ENCODE measurements at places on chromosomes 6 and 20.
A peak's percentile ranks its signal among the peaks of the same experiment; 100 is the strongest.

- no peak for DNase-seq
These were observed 19.6 kb downstream of the NTSR1 start for GRCh38 chr20:62728028-62728780.

- DNase-seq = no peak
These were observed 224.6 kb upstream of the FOXQ1 start for GRCh38 chr6:1087154-1087843.

- no peak for DNase-seq
These were observed 286.5 kb upstream of the MARCKS start for GRCh38 chr6:113570641-113571040.

- no peak for DNase-seq
These were observed 135.5 kb upstream of the SALL4 start for GRCh38 chr20:51937779-51938178.

DNA sequence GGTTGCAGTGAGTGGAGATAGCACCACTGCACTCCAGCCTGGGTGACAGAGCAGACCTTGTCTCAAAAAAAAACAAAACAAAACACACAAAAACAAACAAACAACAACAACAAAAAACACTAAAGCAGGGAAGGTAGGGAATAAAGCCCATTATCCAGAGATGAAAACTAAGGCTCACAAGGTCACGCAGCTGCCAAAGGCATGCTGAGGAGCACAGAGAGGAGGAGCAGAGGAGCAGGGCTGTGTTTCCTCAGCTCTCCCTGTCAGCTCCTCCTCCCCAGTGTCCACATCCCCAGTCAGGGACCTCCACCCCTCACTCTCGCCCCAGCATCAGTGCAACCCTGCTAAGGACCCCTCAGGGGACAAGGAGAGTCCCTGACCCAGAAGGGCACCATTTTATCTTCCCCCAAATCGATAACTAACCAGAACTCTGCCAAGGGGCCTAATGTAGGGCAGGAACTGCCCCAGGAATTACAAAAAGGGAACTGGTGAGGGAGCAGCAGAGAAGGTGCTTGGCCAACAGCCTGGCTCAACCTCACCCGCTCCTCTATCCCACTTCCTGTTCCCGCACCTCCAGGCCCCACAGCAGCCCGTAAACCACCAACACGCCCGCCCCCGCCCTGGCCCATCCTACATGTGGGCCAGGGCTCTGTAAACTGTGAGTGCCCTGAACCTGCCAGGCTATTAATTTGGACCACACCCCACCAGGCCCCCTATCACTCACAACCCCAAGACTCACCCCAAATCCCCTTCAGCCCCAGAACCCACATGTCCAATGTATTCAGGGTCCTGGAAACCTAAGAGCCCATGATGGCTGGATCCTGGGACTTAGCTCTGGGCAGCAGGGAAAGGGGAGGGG, 9.0 kb downstream of the TEAD3 start:
- no peak for DNase-seq

DNA sequence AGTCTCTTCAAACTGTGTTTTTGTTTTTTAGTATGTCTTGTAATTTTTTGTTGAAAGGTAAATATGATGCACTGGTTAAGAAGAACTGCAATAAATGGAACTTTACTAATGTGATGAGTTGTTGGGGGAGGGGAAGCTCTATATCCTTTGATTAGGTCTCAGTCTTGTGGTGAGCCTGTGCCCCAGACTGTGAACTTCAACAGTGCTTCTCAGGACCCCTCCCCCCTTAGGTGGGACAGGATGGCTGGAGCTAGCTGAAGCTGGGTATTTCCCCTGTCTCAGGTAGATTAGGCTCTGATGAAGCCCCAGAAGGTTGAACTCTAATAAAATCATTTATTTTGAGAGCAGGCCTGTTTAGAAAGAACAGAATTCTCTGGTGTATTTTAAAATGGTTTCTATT, 31.4 kb upstream of the TASP1 start:
- DNase-seq = no peak

DNA sequence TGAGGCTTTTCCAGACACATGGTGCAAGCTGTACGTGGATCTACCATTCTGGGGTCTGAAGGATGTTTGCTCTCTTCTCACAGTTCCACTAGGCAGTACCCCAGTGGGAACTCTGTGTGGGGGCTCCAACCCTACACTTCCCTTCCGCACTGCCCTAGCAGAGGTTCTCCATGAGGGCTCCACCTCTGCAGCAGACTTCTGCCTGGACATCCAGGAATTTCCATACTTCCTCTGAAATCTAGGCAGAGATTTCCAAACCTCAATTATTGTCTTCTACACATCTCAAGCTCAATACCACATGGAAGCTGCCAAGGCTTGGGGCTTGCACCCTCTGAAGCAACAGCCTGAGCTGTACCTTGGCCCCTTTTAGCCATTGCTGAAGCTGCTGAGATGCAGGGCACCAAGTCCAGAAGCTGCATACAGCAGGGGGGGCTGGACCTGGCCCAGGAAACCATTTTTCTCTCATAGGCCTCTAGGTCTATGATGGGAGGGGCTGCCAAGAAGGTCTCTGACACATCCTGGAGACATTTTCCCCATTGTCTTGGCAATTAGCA, 11.6 kb downstream of the PDSS2 start:
- no peak for DNase-seq

DNA sequence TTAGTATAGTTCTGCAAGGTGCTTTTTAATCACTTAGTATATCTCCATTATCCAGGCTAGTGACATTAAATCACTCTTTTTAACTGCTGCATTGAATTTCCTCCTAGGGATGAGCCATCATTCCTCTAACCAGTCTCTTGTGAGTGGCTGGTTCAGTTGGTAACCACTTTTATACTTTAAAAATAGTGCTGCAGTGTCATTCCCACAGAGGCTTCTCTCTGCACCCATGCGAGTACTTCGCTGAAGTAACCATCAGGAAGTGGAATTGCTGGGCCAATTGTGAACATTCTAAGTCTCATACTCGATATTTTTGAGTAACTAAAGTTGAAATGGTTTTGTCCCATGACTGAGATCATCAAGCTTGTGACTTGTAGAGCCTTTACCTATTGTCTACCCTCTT, 2.1 kb downstream of the BTN3A2 start:
- DNase-seq = no peak

GRCh38 chr6:88629838-88630494, 333.5 kb downstream of the RNGTT start:
- no peak for DNase-seq

DNA sequence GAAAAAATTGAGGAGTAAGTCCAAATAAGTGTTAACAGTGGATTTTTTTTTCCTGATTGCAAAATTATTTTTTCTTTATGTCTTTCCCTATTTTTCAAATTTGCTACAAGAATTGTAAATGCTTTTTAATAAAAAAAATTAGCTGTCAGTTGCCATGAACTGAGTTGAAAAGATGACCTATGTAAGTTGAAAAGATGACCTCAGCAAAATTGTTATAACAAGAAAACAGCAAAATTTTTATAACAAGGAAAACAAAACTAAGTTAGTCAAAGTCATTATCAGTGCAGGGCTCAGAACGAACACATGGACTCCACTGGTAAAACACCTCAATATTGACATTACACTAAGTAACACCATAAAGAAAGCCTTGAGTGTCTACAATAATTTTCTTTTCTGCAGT, 207.0 kb upstream of the HDDC2 start:
- no peak for DNase-seq

DNA sequence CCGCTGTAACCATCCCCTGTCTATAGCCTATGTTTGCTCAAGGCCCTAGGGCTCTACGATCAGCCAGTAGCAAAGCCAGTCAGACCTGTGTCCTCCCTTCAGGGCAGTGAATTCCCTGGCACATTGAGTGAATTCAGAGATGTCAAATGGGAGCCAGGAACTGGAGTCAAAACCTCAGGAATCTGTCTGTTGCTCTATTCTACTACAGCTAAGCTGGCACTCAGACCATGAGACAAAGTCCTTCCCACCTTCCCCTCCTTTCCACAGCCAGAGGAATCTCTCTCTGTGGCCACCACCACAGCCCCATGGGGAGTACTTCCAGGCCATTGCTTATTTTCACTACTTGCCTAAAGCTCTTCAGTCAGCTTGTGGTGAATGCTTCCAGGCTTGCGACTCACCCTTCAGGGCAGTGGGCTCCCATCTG, 82.0 kb downstream of the PKIB start:
- no peak for DNase-seq

DNA sequence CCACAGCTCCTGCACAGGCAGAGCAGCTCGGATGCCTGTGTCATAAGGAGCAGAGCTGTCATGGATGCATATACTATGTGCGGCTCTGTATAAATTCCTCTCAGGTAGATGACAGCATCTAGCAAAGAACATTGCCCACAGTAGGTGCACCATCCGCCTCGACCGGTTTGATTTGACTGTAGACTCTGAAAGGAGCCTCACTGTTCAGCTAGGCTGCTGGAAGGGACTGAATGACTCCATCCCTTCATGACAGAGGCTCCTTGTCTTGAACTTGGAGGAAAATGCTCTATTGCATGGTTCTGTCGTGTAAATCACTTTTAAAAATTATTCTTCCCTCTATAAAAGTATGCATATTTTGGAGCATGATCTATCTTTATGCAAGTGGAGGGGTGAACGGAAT, 128.8 kb upstream of the QKI start:
- peak; percentile 26 for DNase-seq

DNA sequence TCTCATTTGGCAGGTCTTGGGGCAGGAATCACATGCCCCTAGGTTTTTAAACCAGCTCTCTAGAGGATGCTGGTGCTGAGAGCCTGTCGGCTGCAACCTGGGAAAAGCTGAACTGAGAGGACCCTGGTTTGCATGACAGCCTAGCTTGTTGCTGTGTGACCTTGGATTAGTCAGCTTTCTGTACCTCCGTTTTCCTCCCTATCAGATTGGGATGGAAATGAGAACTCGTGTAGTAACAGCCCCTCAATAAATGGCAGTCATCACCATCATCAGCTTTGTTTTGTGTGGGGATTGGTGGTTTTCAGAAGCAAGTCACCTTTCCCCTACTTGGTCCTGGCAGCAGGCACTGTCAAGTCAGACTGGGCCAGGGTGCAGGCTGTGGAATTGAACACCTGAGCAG, 75.2 kb upstream of the MYL9 start:
- DNase-seq = no peak

- no peak for DNase-seq
These were observed 9.9 kb downstream of the TTI1 start for GRCh38 chr20:38023181-38024001.

DNA sequence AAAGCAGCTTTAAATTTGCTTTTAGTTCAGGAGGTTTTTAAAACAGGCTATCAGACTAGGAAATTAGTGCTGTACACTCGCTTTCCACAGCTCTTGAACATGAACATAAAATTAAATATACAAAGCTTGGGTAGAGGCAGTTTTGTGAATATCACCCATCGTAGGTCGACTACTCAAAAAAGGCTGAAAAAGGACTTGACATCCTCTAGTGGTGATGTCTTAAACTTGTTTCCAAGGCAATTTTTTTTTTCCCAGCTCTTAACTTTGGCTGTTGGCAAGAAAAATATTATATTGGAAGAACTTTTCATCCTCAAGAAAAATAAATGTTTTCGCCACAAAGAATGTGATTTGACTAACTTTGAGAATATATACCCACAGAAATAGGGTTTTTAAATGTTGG, 2.9 kb downstream of the MAP7 start:
- DNase-seq = no peak

- DNase-seq = no peak
These were observed 222.4 kb upstream of the JARID2 start for GRCh38 chr6:15023448-15023847.

GRCh38 chr6:37748118-37748517, 50.4 kb upstream of the MDGA1 start:
- DNase-seq = no peak

DNA sequence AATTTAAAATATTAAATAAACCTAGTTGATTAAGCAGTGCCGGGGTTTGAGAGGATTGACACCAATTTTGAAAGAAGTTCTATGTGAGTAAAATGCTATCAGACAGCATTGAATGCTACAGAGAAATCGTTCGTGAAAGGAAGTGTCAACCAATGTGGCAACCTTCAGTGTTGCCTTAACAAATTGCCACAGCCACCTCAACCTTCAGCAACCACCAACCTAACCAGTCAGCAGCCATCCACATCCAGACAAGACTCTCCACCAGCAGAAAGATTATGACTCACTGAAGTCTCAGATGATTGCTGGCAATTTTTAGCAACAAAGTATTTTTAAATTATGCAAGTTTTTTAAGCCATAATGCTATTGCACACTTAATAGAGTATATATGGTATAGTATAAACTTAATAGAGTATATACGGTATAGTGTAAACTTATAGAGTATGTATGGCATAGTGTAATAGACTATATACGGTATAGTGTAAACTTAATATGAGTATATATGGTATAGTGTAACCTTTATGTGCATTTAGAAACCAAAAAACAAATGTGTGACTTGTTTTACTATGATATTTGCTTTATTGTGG, 65.3 kb upstream of the ID4 start:
- no peak for DNase-seq

DNA sequence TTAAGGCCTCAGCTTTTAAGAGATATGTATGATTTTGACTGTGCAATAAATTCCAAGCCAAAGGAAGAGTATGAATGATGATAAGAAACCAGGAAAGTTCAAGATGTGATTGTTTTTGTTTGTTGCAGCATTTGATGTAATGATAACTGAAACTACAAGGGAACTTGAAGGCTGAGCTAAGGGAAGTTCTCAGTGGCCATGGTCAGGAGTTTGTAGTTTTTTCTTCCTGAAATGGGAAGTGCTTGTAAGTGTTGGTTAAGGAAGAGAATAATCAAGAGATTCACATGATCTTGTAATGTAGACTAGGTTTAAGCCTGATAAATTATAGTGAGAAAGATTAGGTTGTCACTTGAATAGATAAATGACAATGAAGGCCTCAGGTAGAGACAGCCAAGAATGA, 53.4 kb downstream of the PTCHD4 start:
- no peak for DNase-seq

- no peak for DNase-seq
These were observed 205.6 kb upstream of the ZNF184 start for GRCh38 chr6:27678469-27678868.

DNA sequence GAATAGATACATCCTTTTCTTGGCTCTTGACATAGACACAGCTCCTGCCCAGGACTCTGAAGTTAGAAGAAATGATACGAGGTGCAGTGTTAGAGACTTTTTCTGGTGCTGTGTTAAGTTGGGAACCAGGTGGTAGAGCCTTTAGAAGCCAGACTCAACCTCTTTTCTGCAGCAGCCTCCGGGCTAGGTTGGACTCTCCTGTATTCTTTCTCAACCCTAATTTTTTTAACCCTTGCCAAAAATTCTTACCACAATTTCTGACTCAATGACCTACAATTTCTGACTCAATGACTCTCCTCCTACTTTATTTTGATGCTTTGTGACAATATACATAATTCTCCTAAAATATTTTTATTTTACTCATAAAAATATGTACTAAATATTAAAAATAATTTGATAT, 127.4 kb upstream of the PRL start:
- DNase-seq = no peak

DNA sequence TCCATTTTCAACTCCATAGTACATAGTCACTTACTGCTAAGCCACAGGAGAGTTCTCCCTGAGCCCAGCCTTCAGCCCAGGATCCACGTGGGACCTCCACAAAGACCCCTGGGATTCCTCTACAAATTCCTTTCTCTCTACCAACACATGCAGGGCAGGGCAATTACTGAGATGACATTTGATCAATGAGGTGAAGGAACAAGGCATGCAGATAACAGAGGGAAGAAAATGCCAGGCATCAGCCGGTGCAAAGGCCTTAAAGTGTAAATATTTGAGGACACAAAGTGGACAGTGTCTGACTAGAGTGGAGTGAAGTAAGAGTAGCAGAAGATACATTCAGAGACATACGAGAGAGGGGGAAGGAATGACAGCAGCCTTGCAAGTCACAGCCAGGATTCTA, 70.2 kb downstream of the HS3ST5 start:
- no peak for DNase-seq

- peak; percentile 24 for DNase-seq
These were observed 17.6 kb upstream of the TM9SF4 start for GRCh38 chr20:32091888-32092346.

- no peak for DNase-seq
These were observed 6.0 kb downstream of the MMP9 start for GRCh38 chr20:46014517-46015396.

Data from hypothalamus (tissue), 51 donors.